Stimulated activated CD8-positive, alpha-beta memory T cell treated with anti-CD3 and anti-CD28 coated beads, Interleukin-15, amount 100 ng/mL, for 1 hour (primary cell): ENCODE measurements at places on chromosomes 11 and 22.

DNA sequence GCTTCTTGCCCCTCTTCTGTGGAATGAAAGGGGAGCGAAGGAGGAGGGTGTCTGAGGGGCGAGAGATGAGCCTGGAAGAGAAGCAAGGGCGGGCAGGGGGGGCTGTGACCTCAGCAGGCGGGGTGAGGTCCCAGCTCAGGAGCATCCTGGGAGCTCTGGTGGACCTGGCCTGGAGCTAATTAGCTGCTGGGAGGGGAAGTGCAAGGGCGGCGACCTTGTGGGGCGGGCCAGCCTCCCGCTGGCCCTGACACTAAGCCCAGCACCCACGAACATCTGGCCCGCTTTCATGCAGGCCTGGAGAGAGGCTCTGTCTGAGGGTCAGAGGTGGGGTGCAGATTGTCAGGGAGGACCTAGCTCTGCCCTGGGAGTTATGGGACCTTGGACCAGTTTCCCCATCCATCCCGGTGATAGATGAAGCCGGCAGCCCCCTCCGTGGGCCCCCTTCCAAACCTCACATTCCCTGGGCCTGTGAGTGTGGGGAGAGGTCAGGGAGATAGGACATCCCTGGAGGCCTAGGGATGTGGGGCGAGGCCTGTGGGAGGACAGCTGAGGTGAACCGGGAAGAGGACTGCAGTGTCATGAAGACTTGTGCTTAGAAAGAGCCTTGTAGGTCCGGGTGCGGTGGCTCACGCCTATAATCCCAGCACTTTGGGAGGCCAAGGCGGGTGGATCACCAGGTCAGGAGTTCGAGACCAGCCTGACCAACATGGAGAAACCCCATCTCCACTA, 28.5 kb upstream of the CD82 start:
- no peak for DNase-seq

DNA sequence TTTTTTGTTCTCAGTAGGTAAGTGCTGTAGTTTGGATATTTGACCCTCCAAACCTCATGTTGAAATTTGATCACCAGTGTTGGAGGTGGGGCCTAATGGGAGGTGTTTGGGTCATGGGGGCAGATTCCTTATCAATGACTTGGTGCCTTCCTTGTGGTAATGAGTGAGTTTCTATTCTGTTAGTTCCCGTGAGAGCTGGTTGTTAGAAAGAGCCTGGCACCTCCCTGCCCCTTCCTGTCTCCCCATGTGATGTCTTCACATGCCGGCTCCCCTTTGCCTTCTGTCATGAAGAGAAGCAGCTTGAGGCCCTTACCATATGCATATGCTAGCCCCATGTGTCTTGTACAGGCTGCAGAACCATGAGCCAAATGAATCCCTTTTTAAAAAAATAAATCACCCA, 138.3 kb downstream of the TMEM135 start:
- DNase-seq: no peak

DNA sequence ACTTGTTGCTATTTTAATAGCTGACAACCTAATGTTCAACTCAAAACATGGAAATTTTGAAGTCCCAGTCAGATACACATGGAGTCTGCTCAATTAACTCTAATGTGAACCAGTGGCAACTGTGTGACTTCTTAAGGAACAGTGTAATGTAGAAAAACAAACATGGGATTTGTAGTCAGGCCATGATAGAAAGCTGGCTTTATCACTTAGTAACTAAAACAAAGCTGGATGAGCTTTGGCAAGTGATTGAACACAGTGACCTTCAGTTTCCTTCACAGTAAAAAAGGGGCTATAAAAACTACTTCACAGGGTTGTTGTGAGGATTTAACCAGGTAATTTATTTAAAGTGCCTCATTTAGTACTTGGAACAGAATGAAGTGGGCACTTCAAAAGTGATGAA, 62.6 kb downstream of the PRCP start:
- no peak for DNase-seq

DNA sequence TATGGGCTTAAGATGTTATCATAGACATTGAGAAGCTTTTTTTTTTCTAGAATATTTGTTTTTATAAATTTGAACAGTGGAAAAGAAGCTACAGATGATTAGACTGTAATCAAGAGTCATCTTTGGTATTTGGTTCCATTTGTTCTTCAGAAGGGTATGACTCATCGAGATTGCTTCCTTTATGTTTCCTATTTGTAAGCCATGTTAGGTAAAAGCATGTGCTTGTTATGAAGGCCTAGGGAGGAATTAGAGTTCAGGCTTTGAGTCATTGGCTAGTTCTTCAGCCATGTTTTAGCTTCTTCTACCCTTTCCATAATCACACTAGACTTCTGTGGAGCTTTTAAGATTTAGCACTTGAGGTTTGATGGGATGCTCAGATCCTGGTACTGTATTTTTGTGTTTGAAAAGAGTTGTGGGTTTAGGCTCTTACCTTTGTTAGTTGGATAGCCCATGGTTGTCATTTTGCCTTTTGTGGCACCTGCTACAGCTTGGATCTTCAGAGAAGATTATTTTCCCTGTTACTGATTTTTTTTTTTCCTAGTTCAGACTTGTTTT, 44.3 kb downstream of the POLD3 start:
- DNase-seq: no peak

DNA sequence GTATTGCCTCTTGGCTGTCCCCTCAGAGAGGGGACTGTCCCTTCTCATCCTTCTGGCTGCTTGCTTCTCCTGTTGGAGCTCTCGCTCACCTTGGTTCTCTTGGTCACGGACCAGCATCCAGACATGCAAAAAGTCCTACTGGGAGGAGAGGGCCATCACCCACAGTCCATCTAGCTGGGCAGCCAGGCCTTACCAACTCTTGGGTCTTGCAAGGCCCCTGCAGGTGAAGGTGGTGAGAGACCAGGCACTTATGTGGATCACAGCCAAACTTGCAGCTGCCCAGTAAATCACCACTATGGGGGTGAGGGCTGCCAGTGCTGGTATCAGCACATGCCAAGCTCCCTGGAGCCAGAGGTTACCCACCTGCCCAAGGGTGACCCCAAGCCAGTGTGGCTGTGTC, 36.3 kb downstream of the KCNQ1OT1 start:
- no peak for DNase-seq

GRCh38 chr22:44580176-44581095, 82.4 kb upstream of the RTL6 start:
- no peak for DNase-seq

DNA sequence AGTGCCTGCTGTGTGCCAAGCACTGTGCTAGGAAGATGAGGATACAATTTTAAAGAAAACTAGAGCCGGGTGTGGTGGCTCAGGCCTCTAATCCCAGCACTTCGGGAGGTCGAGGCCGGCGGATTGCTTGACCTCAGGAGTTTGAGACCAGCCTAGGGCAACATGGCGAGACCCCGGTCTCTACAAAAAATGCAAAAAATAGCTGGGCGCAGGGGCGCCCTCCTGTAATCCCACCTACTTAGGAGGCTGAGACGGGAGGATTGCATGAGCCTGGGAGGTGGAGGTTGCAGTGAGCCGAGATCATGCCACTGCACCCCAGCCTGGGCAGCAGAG, 8.3 kb downstream of the TPBGL start:
- DNase-seq: no peak
